Activated T-cell treated with anti-CD3 and anti-CD28 coated beads, Interleukin-2, amount 50 U/mL, for 24 hours (primary cell): ENCODE measurements at places on chromosomes 3 and 15.

DNA sequence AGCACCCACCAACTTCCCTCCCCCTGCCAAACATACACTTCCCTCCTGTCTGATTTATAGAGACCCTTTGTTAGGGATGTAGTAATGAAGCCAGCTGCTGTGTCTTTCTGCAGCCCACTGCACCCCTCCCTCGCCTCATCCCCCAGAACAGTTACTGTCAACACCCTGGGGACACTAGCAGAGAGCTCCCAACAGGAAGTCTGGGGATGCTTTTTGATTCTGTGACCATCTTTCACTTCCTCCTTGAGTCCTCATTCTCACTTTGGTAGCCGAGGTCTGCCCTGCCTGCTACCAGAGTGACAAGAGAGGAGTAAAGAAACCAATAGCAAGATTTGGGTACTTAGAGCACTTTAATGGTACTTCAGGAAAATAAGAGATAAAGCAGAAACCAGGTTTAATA lies 201.6 kb downstream of the SATB1 start:
- no peak for DNase-seq

DNA sequence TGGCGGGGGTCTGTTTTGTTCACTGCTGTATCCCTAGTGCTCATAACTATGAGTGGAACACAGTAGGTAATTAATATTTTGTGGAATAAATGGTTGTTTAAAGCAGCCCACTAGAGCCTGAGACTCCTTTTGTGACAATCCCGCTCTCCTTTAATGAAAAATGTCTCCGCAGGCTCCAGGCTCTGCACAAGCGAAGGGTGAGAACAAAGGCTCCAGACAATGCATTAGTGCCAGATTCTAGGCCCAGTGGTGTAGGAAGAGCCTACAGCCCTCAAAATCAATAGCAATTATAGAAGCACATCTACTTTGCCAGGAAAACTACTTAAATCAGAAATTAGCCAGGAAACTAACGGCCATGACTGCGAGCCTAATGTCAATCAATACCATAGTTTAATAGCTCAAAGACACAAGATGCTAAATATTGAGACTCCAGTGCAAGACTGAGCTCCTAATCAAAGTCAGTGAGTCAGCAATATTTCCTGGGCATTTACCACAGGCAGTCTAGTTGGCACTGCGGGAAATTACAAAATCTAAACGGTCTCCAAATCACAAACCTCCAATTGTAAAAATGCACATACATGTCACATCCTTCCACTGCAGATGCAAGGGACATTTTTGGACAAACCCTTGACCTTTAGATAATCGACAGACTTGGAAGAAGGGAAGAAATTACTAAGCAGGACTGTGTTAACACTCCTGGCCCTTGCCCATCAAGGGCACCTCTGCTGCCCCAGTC lies 2.3 kb downstream of the ANXA2 start:
- DNase-seq = no peak

DNA sequence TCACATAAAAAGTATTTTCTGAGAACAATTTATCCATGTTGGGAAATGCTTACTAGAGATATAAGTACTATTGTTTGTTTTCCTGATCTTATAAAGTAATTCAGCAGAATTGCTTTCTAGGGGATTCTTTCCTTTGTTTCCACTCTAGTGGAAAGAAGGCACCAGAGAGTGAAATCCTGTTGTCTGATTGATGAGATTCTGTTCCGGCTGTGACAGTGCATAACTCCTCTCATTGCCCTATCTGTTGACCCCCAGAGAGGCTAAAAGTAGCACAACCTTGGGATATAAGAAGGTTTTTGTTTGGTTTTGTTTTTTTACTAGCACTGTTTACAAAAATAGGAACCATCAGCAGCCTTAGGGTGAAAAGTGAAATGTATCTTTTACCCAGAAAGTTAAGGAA lies 114.1 kb downstream of the ALCAM start:
- no peak for DNase-seq

DNA sequence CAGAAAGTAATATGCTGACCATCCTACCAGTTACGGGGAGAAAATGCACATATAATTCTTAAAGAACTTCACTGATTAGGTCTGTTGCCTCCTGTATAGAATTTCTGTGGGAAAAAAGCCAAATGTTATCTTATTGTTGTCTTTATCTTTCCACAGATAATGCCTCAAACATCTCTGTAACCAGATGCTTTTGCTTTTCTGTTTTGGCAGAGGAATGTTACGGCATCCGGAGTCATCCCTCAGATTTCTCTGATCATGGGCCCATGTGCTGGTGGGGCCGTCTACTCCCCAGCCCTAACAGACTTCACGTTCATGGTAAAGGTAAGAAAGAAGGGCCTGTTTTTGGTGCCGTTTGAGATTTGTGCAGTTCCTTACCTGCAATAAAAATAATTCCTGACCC lies 33.5 kb downstream of the PCCB start:
- DNase-seq = no peak
